ENCODE measurements at places on chromosomes 7 and 10.
A peak's percentile ranks its signal among the peaks of the same experiment; 100 is the strongest.

DNA sequence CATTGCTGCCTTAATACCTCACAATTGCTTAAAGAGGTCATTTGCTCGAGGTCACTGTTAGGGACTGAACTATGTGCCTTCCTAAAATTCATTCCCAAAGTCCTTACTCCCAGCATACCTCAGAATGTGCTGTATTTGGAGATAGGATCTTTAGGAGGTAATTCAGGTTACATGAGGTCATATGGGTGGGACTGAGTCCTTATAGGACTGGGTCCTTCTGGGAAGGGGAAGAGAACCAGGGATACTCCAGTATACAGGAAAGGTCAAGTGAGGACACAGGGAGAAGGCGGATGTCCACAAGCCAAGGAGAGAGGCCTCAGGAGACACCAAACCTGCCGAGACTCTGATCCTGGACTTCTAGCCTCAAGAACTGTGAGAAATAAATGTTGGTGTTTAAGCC, 253.3 kb downstream of the PRPF18 start:
- no peak for DNase-seq

GRCh38 chr10:14261336-14261735, 69.4 kb downstream of the FRMD4A start:
- DNase-seq: peak; percentile 14

DNA sequence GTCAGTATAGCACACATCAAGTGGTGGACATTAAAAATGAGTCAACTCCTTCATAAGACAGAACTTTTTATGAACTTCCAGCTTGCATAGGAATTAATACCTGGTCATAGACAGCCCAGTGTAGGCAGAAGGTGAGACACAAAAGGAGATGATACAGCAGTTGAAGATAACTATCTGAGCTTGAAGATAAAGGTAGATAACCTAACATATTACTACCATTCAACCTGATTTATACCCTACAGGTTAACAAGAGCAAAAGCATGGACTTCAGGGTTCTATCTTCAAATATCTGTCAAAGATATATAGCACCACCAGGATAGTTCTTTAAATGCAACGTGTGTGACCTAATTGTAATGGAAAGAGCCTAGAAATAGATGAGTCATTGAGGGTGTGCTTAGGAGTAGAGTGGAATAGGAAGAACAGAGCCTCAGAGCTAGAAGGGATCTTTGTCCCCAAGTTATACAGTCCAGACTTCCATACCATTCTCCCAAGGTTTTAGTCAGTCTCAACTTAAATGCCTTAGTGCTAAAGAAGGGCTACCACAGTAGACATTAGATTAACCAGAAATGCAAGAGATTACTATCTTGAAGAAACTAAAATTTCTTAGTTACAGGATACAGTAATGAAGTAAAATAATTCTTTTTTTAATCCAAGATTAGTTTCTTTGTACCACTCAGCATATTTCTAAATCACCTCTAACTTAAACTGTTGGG, 9.2 kb downstream of the ZNF800 start:
- no peak for DNase-seq

DNA sequence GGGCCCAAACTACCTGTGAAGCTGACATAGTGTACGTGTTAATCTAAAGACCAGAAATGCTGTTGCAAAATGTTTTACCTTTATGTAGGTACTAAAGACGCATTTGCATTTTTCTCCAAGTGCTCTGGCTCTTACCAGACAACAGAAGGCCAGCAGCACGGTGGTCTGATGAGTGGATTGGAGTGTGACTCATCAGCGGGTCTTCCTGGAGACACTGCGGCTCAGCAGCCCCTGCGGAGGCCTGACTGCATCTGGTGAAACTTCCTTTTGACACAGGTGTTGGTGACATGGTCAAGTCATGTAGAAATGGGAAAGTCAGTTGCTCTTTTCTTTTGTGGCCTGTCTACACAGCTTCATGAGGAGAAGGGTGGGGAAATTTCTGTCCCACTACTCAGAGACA, 723.6 kb downstream of the INHBA start:
- no peak for DNase-seq

DNA sequence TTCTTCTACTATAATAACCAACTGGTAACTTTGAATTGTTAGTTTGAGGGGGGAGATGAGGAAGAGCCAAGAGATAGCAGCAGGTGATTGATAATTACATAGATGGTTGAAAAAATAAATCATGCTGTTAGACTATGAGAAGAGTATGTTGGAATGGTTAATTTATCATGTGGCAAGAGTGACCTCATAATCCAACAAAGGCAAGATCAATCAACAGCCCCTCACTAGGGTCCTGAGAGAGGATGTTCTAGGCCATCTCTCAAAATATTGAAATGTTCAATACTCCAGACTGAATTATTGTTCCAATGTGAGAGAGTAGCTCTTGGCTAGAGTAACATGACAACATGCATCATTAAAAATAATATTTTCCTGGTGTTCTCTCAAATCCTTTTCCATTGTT, 67.9 kb downstream of the ADD3 start:
- DNase-seq: peak; percentile 90

DNA sequence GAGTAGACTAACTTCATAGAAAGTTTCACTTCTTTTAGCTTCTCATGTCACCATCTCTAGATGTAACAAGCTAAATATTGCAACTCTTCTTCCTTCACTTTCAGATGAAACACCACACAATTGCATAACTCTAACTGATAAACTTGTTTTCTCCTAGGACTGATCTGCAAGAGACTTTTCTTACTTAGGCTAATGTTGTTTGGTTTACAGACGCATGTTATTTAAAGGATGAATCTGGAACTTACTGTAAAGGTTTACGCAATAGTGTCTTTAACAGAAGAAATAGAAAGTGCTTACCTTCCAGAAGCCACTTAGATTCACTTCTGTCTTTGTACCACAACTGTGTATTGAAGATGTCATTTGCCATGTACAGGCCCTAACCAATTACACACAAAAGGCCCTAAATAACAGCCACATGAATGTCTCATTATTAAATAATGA, 22.1 kb upstream of the ZC3HAV1 start:
- peak; percentile 36 for DNase-seq

- DNase-seq: no peak
Measured at GRCh38 chr10:122292376-122292775, 21.3 kb downstream of the BTBD16 start.

- DNase-seq: no peak
Measured at GRCh38 chr7:50613473-50613872, 48.3 kb upstream of the DDC start.

- no peak for DNase-seq
Measured at GRCh38 chr10:14391342-14391741, 60.6 kb upstream of the FRMD4A start.

DNA sequence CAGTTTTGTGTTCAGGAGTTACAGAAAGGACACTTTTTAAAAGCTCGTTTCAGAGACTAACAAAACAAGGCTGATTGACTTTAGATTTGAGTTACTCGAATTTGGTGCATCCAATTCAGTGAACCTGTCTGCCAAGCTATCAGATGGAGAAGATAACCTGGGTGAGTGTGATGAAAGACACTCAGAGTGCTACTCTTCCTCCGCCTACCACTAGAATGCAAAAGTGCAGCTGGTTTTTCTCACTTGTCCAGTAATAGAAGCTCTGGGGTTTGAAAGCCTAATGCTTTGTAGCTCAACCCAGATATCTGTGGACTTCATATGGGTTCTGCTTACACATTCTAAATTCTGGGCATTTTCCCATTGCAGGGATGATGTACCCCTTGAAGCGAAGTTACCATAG, 82.8 kb upstream of the NPY start:
- DNase-seq: no peak

- peak; percentile 40 for DNase-seq
Measured at GRCh38 chr7:111112439-111112838, 21.5 kb downstream of the LRRN3 start.

DNA sequence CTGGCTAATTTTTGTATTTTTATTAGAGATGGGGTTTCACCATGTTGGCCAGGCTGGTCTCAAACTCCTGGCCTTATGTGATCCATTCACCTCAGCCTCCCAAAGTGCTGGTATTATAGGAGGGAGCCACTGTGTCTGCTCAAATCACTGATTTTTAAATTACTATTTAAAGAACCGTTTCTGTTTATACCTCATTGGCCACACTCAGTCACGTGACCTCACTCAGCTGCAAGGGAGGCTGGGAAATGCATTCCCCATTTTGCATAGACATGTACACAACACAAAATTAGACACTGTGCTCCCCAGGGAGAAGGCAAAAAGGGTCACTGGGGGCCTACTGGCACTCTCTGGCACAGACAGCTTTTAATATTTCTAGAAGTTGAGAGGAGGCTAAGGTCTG, 13.6 kb upstream of the CALU start:
- no peak for DNase-seq

DNA sequence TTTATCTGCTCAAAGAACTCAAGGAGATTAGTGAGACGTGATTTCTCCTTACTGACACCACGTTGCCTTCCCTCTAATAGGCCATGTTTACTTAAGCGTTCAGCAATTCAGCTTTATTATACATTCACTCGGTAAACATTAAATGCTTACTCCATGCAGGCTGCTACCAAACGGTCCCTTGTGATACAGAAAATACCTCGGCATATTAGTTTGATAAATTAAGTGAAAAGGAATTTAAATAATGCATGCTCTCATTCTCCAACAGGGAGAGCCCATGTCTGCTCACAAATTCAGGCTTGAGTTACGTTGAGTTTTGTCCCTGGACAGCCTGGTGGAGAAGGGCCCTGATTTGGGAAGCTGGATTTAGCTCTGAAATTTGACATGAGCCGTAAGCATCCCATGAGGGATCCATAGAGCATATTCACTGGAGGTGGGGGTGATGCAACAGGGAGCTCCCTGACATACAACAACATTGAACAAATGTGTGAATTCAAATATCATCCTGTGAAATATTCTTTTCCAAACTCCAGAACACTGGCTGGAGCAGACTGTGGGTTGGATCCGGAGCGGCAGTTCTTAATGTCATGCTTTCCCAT, 86.3 kb downstream of the TBXAS1 start:
- DNase-seq: no peak

DNA sequence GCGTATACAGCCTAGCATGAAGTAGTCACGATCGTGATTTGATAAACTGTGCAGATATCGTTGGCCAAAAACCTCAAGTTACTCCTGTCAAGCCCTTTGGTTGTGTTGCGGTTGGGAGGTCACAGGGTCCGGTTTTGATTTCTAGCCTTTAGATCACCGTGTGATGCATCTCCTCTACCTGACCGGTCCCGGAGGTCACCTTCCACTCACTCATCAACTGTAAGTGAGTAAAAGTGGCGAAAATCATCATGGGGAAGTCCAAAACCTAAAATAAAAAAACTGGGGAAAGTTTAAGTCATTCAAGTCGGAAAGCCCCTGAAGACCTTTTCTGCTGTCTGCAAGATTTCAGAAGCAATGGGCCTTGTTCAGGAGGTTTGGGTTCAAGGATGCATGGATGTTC, 62.8 kb downstream of the ADARB2 start:
- no peak for DNase-seq

GRCh38 chr10:99457813-99458212, 27.4 kb upstream of the GOT1 start:
- no peak for DNase-seq

GRCh38 chr7:112668561-112668960, 121.6 kb downstream of the TMEM168 start:
- DNase-seq: no peak

GRCh38 chr10:29323367-29323766, 34.5 kb downstream of the LYZL1 start:
- peak; percentile 27 for DNase-seq

DNA sequence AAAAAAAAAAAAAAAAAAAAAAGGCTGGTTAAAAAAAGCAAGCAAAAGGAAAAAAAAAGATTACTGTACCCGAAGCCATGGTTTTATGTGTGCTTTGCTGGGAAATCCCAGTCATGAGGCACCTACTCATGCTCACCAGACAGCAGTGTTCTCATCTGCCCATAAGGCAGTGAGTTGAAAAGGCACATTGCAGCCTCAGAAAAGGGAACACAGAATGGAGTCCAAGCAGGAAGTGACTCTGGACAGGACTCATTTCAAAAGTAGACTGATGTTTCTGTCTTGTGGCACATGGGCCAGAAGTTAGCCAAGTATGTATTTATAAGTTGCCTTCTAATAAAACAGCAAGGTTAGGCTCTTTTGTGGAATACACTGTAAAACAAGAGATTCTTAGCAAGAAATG, 40.2 kb downstream of the PDSS1 start:
- peak; percentile 63 for DNase-seq

- DNase-seq: no peak
Measured at GRCh38 chr10:58479045-58479444, 33.6 kb upstream of the BICC1 start.

GRCh38 chr7:54687462-54688212, 71.4 kb downstream of the SEC61G start:
- DNase-seq: no peak

- DNase-seq: no peak
Measured at GRCh38 chr7:82397879-82398524, 45.6 kb downstream of the CACNA2D1 start.

DNA sequence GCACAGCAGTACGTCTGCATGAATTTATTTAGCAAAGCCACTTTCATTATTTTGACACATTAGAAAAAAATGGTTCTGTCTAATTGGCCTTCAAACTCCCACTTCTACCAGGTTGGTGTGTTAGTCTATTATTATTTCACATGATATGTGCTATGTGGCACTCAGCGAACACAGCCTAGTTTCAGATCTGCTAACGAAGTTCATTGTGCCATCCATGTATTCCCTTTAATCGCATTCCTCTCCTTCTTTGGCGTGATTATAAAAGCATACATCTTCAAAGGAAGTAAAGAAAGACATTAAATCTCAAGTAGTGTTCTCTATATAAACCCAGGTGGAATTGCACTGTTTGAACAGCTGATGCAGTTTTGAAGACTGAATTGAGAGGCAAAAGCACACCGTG, 96.4 kb upstream of the CACNA2D1 start:
- no peak for DNase-seq

- no peak for DNase-seq
Measured at GRCh38 chr10:89173075-89173474, 34.0 kb downstream of the CH25H start.

DNA sequence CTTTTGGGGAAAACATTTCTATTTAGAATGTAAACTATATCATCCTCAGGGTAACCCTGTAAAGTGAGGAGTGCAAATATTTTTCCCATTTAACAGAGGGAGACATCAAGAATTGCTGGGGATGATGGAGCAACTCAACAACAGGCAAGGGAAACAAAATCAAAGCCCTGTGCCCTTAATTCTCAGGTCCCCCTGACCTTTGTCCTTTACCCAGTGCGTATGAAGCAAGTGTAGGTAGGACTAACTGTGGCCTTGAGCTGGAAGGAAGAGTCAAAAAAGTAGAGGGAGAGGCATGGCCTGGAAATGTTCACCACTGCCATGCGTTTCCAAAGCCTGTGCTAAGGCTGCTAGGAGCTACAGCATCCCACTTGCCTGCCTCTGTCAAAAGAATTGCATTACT, 896.9 kb downstream of the LRMDA start:
- no peak for DNase-seq

Measured in muscle of leg (tissue), 16 donors.